Amniotic epithelial cell (primary cell): ENCODE measurements at places on chromosomes 6 and 20.

GRCh38 chr20:49916146-49917002 lies 1.0 kb upstream of the SPATA2 start:
- no peak for DNase-seq

DNA sequence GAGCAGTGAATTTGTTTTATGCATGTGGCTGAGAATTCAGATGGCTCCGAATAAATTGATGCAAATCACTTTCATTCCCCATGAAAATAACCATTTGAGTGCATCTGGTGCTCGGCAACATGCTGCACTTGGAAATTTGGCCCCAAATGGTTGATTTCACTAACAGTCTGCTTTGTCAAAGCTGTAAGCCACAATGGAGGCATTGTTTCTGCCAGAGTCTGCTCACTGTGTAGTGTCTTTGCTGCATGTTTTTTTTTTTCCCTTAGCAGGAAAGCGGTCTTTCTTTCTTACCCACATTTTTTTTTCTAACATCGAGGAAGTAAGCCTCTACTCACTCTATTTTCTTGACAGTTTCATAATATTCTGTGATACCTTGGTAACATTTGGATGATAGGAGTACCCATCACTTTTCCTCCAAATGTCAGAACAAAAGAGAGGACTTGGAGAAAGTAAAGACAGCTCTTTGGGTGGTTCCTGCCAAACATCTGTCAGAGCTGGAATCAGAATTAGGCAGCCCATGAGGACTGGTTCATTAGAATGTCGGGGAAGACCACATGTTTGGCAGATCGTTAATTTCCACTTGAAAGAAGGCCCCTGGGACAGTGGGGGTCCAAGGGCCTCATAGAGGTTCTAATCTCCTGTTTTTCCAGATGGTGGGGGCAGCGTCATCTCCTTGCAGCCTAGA lies 149.5 kb downstream of the DOK5 start:
- no peak for DNase-seq

- peak; percentile 8 for DNase-seq
These were observed 9.3 kb downstream of the AURKA start for GRCh38 chr20:56382696-56383095.

DNA sequence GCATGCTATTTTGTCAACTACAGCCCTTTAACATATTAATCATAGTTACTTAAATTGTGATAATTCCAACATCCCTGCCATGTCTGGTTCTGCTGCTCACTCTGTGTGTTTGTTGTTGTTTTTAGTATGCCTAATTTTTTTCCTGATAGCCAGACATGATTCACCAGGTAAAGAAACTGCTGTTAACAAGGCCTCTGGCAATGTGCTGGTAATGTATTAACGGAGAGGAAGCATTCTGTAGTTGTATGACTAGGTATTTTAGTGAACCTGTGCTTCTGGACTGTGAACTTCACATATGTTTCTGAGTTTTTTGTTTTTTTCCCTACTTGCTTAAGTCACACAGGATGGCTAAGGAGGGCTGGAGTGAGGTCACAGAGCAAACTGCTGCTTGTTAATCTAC lies 4.8 kb downstream of the DYNLT2 start:
- DNase-seq, result no peak

DNA sequence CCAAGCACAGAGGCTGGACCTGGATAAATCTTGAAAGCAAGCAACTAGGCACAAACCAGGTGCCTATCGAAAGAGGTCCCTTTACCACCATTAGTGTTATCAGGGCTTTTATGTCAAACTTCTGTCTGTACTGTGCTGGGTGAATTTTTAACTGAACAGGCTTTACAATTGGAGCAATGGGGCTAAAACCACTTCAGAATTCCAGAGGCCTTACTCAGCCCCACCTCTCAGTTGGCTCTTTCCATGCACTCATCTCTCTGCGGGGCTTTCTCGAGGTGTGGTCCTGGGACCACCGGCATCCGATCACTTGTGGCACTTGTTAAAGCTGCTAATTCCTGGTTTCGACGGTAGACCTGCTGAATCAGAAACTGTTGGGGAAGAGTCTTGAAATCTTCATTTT lies 232.5 kb downstream of the SOX4 start:
- no peak for DNase-seq

DNA sequence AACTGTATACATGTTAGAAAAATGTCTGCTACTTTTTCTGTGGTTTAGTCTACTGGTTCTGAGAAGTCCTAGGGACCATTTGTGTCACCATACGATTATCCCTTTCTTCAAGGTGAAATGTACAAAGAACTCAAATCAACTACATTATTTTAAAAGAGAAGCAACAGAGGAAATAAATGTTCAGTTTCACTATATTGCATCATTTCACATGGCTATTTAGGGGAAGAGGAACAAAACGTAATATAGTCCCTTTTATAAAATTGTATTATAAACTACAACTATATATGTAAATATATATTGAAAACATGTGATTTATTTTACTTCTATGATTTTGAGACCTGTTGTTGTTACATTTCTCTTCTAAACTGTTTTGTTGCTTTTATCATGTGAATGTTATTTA lies 1308.0 kb downstream of the EPHA7 start:
- no peak for DNase-seq

DNA sequence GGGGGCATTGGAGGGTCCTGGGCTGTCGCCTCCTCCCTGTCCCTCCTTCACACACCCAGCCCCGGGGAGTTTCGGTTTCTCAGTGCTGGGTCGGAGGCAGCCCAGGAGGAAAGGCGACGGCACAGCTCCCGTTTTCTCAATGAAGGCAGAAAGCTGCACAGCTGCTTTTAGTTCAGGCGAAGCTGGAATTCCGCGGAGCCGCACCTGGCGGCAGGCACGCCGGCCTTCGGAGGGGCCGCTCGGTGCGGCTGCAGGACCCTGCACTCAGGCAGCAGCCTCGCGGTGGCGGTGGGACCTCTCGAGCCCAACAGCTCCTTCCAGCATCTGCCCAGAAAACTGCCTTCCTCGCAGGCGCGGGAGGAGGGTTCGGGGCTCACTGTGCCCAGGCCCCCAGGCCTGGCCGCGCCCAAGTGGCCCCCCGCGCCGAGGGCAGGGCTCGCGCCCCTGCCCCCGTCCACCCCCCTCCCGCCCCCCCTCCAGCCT lies 4.6 kb downstream of the FOXQ1 start:
- DNase-seq, result no peak

DNA sequence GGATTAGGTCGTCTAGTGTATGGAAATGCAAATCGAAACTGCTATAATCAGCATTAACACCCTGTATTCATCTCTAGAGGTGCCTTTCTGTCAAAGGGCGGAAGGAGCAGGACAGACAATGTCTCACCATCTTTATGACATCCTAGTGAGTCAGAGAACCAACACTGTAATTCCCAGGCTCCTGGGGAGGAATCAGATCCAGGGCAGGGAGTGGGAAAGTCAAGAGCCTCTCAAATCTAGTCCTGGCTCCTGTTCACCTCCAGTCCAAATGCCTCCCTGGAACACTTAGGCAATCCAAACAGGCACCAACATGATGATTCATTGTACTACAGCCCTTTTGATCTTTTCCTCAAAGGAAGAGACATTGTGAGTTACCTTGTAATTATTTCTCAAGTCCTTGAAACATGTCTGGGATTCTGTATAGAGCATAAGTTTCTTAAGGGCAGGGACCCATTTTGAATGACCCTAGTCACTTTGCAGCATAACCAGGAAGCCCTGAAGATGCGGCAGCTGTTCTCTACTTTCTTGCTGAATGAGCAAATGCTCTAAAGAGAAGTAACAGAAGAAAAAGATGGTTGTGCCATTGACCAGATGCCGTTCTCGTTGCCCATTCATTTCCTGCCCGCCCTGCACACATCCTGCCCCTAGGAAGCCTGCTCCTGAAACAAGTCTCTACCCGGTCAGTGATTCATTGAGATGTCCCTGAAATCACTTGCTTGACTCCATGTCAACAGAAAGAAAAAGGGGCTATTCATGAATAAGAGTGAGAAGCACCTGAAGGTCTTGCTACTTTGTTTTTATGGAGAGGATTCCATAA lies 112.8 kb upstream of the JARID2 start:
- DNase-seq, result peak; percentile 82
